ENCODE measurements at places on chromosomes 16 and 17. TPM values are rescaled to one million over a fixed set of nuclear protein-coding genes. Genes with fewer than 3 reads are reported as not detected.
A peak's percentile ranks its signal among the peaks of the same experiment; 100 is the strongest.

CES1 gene
- 2.3 TPM for total RNA-seq

OSGIN1 gene
- 90.9 TPM for total RNA-seq

WFIKKN1 gene
- total RNA-seq: 0.05 TPM

- peak; percentile 75 for DNase-seq
Observed at GRCh38 chr16:3983081-3983520, 102.6 kb upstream of the CREBBP start.

DNA sequence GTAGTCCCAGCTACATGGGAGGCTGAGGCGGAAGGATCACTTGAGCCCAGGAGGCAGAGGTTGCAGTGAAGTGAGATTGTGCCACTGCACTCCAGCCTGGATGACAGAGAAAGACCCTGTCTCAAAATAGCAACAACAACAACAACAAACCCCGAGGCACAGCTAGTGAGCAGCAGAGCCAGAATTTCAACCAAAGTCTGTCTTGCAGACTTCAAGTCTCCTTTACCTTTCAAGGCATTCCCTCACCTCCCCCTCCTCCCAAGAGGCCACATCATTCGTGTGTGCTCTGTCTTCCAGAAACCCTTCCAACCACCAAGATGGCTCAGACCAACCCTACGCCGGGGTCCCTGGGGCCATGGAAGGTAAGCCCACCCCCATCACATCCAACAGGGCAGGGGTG is 2.2 kb downstream of the CRYBA1 start:
- DNase-seq: no peak

DNA sequence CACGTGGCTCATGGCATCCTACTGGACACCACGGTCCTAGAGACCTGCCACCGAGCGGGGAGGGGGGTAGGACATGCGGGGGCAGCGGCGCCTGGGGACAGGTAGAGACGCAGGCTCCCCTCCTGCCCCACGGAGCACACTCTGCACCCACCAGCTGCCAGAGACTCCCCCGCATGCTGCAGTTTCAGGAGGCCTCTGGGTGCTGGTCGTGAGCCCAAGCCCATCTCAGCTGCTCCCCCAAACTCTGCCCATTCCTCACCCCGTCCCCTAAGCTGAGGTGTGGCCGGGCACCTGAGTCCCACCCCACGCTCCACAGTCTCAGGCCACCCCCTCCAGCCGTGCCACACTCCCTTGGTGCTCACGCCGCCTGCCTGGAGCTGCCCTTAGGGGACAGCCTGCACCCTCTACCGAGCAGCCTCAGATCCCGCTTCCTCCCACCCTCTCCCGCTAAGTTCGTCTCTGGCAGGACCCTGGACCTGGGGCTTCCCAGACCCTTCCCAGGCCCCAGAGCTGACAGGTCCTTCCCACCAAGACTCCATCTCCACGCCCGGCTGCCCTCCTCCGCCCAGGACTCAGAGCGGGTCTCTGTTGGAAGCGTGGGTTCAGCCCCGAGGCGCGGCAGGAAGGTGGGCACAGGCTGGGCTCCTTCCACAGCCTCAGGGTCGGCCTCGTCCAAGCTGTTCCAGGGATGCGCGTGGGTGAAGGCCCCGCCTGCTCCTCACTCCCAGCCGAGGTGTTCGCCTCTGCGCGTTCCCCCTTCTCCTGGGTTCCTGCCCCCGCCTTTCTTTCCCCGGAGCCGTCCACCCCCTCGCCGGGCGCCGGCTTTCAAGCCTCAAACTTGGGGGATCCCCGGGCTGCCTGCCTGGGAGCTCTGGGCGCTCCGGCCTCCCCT is 1.3 kb downstream of the RAB40B start:
- no peak for DNase-seq

DNA sequence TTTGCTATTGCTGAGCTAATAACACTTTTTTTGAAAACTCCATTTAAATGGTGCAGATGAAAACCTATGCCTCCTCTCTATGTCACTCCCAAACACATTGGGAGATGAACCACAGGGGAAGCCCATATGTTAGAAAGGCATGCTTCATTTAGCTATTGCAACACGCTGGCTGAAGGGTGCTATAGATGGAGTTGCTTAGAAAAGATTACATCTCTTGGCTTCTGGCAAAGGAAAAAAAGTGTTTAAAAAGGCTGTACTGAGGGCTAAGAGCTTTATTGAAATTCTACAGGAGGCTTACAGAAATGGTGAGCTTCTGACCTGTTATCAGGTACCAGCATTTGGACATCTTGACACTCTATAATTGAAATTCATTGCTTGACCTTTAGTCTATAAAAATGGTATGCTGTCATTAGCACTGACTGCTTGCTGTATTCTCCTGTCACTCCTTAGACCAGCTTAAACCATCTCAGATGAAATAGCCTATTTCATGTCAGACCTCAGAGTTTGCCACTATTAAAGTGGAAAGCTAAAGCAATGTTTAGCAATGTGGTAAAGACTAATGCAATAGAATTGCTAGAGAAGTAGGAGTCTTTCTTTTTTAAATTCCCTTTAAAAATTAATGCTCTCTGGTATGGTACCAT is 503.9 kb downstream of the CDH11 start:
- no peak for DNase-seq

GRCh38 chr17:8588877-8589554 is 41.5 kb downstream of the MYH10 start:
- no peak for DNase-seq

DNA sequence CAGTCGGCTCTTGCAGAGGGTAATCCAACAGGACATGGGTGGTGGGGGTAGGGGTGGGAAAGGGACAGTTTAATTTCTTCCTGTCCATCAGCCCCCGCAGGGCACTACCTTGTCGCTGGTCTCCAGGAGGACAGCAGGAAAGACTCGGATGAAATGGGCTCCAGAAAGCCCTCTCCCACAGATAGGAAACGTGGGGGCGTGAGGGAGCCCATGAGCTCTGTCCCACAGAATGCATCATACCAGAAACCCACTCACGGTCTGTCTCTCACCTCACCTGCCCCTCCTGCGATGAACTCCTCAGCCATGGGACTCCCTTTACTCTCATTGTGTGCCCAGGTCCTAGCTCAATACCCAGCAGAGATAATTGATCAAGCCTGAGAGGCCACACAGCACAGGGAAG is 240.1 kb downstream of the GSG1L start:
- DNase-seq: no peak

- no peak for DNase-seq
Observed at GRCh38 chr16:86031141-86031678, 132.2 kb downstream of the IRF8 start.

Data from SK-MEL-5 (cell line).